ENCODE measurements at places on chromosomes 1 and 21. TPM values are rescaled to one million over a fixed set of nuclear protein-coding genes. Genes with fewer than 3 reads are reported as not detected.

The CRP gene
- total RNA-seq, result not detected

- peak overlapping the region; percentile 81 for H3K4me3 ChIP-seq
- no peaks in the 10 kb centered on the region for H3K27me3 ChIP-seq
- peaks cover 9% of the 10 kb centered on the region for H3K36me3 ChIP-seq
Measured at GRCh38 chr21:39182484-39183271, 573 bp downstream of the PSMG1 start.

The CRYAA gene
- total RNA-seq, result not detected

- no peaks in the 10 kb centered on the region for H3K36me3 ChIP-seq
- peak; percentile 2 for DNase-seq
- no peak overlapping the region for H3K4me3 ChIP-seq
- H3K27ac ChIP-seq, result no peak overlapping the region
- no peaks in the 10 kb centered on the region for H3K27me3 ChIP-seq
- H3K4me1 ChIP-seq, result no peaks in the 10 kb centered on the region
Measured at GRCh38 chr1:103561643-103562395, 9.6 kb upstream of the AMY2B start.

The OR10Z1 gene
- not detected for total RNA-seq

GRCh38 chr1:186511761-186512637 is 51.1 kb upstream of the PDC start:
- H3K27ac ChIP-seq, result no peak overlapping the region
- no peaks in the 10 kb centered on the region for H3K4me1 ChIP-seq
- no peaks in the 10 kb centered on the region for H3K36me3 ChIP-seq
- no peaks in the 10 kb centered on the region for H3K27me3 ChIP-seq
- DNase-seq, result no peak

The AMIGO1 gene
- total RNA-seq, result 2.7 TPM

DNA sequence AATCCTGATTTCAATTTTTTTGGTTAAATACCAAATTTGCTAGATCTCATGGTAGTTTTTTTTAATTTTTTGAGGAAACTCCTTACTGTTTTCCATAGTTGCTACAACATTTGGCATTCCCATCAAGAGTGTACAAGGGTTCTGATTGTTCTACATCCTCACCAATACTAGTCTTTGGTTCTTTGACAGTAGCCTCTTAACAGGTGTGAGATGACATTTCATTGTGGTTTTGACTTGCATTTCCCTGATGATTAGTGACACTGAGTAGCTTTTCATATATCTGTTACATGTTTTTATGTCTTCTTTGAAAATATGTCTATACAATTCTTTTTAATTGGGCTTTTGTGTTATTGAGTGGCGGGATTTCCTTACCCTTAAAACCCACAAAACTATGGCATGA is 20.9 kb upstream of the RGS13 start:
- H3K4me3 ChIP-seq, result no peak overlapping the region
- H3K36me3 ChIP-seq, result no peaks in the 10 kb centered on the region
- no peaks in the 10 kb centered on the region for H3K4me1 ChIP-seq
- no peak overlapping the region for H3K27ac ChIP-seq
- no peak for DNase-seq
- H3K27me3 ChIP-seq, result no peaks in the 10 kb centered on the region

GRCh38 chr1:187987236-187987776 is 1158.6 kb downstream of the PLA2G4A start:
- no peak for DNase-seq
- no peaks in the 10 kb centered on the region for H3K36me3 ChIP-seq
- H3K27ac ChIP-seq, result no peak overlapping the region
- H3K27me3 ChIP-seq, result no peaks in the 10 kb centered on the region

DNA sequence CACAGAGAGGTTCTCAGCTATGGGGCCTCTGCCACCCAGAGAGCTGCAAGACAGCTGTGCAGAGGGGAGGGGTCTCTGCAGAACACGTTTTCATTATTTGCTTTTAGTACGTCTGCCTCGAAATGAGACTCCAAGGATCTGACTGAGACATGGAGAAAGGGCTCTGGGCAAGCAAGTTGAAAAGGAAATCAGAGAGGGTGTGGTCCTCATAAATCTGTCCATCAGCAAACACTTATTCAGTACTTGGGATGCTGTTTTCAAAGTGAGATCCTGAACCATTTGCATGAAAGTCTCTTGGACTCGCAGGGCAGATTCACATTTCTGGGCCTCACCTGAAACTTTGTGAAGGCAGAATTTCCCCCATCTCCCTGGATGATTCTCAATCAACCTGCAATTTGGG is 197.4 kb upstream of the GALNT2 start:
- no peaks in the 10 kb centered on the region for H3K27me3 ChIP-seq
- DNase-seq, result no peak
- no peak overlapping the region for H3K4me3 ChIP-seq
- no peak overlapping the region for H3K27ac ChIP-seq

DNA sequence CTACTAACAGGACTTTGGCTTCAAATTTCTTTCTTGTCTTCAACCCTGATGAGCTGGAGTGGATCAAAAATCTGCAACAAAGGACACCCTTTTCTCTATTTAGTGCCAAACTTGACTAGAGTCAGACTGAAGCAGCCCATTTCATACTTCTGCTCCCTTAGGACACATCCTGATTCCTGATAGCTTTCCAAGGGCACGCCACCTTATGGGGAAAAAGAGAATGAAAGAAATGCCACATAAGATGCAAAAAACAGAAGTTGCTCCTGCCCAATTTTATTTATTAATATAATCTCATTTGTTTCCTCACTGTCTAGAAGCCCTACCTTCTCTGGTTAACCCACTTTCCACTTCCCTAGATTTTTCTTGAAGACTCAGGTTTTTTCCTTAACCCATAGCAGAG is 72.7 kb upstream of the NBPF4 start:
- no peaks in the 10 kb centered on the region for H3K4me1 ChIP-seq
- DNase-seq, result peak; percentile 44
- H3K27me3 ChIP-seq, result 0 out of 2 replicates have a peak, but pooled peaks cover 5% of the 10 kb centered on the region
- H3K36me3 ChIP-seq, result no peaks in the 10 kb centered on the region
- H3K27ac ChIP-seq, result no peak overlapping the region

The FCRL6 gene
- not detected for total RNA-seq

DNA sequence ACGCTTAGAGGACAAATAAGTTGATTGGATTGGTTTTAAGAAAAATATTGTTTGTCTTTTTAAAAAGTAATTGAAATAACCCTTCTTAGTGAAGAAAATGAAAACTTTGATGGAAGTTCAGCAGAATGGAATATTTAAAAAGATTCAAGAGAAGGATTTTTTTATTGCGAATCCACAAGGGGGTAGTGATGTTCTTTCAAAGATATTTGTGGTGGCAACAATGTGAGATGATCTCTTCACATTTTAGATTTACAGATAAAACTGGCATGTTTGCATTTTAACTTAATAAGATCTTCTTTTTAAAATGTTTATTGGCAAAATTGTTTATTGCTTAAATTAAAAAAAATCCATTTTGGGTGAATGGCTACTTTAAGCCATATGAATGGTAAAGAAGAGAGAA is 8.9 kb downstream of the CAMTA1 start:
- H3K4me3 ChIP-seq, result no peak overlapping the region
- peak; percentile 62 for DNase-seq
- no peaks in the 10 kb centered on the region for H3K27me3 ChIP-seq
- peaks cover 16% of the 10 kb centered on the region for H3K4me1 ChIP-seq

DNA sequence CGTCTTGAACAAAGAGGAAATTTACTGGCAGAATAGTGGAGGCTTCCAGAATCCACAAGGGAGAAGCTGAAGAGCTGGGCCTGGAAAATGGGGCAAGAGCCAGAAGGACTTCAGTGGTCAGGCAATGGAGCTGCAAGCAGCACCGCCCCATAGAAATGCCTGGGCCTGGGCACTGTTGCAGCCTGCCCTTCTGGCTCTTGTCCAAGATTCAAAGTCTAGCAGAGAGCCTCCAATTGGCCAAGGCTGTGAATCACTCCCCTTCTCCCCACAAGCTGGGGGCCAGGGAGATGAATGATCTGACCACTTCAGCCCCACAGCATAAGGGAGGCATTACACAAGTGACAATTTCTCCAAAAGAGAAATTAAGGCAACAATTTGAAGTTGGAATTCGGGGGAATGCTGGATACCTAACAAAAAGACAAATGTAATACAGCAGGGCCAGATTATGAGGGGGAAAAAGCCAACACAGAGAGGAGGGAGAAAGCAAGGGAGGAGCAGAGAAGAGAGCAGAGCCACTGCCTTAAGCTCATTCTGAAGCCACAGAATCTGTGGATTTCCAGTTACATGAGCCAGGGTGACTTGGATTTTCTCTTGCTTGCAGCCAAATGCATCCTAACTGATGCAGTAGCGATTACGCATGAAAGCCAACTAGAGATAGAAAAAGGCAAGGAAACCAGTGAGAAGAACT is 80.3 kb downstream of the LRIG2 start:
- no peak overlapping the region for H3K27ac ChIP-seq
- H3K36me3 ChIP-seq, result no peaks in the 10 kb centered on the region
- DNase-seq, result peak; percentile 13

The SYPL2 gene
- 0.13 TPM for total RNA-seq

DNA sequence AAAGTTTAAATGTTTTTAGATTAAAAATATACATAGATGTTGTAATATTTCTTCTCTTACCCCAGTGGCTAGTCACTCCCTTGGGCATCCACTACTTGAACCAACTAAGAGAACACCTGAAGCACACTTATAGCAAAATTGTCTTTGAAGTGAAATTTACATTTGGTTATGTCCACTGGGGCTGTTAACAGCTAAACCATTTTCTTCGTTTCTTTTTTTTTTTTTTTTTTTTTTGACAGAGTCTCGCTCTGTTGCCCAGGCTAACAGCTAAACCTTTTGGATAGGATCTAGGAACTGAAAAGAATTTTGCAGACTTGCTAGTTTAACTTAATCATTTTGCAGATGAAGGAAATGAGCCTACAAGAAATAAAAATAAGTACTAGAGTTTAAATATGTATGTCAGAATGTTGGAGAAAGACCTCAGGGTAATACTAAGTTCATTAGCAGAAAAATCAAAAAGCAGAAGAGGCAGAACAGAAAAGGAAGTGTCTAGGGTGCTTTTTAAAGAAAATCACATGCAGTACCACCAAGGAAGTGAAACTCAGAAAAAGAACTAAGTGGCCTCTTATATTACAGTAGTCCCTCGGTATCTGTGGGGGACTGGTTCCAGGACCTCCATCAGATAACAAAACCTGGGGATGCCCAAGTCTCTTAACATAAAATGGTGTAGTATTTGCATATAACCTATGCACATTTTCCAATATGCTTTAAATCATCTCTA is 11.8 kb downstream of the DRAM2 start:
- H3K27me3 ChIP-seq, result no peaks in the 10 kb centered on the region
- H3K36me3 ChIP-seq, result peaks cover 62% of the 10 kb centered on the region
- no peak overlapping the region for H3K27ac ChIP-seq

DNA sequence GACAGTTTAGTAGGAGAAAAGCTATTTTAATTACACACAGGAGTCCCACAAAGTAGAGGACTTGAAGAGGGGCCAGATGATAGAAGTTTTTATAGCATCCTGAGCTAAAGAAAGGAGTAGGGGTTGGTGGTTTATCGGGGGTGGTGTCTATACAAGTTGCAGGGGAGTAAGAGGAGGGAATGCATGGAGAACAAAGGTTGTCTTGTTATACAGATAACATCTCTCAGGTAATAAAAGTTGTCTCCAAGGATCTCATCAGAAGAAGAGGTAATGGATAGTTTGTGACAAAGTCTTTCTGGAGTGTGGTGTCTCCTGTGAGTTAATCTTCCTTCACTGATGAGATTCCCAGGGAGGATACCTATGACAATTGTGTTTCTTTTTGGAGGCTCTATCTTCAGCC is 23.4 kb upstream of the NUF2 start:
- no peak overlapping the region for H3K4me3 ChIP-seq
- H3K27me3 ChIP-seq, result no peaks in the 10 kb centered on the region
- H3K4me1 ChIP-seq, result no peaks in the 10 kb centered on the region
- H3K27ac ChIP-seq, result no peak overlapping the region

DNA sequence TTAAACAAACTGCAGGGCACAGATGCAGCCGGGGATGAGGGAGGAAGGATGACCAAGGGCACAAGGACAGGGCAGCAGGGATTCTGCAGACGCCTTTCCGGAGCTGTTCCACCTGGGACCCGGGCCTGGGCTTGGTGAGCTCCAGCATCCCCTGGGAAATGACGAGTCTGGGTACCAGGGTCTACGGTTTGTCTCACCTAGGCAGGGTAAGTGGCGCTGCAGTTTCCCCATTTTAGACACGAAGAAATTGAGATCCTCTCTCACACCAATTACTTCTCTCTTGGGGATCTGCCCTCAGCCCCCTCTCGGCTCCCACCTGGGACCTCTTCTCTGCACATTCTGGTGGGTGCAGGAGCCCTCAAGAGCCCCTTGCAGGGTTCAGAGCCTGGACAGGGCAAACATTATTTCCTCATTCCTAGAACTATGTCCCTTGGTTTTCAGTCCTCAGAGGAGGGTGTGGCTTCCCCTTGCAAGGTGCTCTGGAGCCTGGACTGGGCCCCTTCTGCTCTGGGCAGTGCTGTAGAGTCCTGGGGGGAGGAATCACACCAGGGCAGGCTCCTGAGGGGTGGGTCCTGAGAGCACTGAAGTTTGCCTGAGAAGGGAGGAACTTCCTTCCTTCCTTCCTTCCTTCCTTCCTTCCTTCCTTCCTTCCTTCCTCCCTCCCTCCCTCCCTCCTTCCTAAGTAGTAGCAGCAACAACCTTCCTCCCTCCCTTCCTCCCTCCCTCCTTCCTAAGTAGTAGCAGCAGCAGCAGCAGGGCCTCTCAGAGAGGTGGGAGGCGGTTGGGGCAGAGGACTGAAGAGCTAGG is 16.0 kb downstream of the RAP1GAP start:
- H3K4me3 ChIP-seq, result no peak overlapping the region
- H3K36me3 ChIP-seq, result no peaks in the 10 kb centered on the region
- no peak for DNase-seq
- H3K27me3 ChIP-seq, result peaks cover 12% of the 10 kb centered on the region
- H3K27ac ChIP-seq, result no peak overlapping the region
- no peaks in the 10 kb centered on the region for H3K4me1 ChIP-seq

- peak; percentile 62 for DNase-seq
- H3K4me1 ChIP-seq, result no peaks in the 10 kb centered on the region
- H3K27ac ChIP-seq, result no peak overlapping the region
- no peak overlapping the region for H3K4me3 ChIP-seq
- H3K36me3 ChIP-seq, result no peaks in the 10 kb centered on the region
Measured at GRCh38 chr1:23664837-23665795, 26.5 kb upstream of the RPL11 start.

- H3K4me1 ChIP-seq, result peaks cover 7% of the 10 kb centered on the region
- H3K4me3 ChIP-seq, result no peak overlapping the region
- H3K27me3 ChIP-seq, result no peaks in the 10 kb centered on the region
- no peak overlapping the region for H3K27ac ChIP-seq
Measured at GRCh38 chr1:192601567-192601966, 26.0 kb downstream of the RGS1 start.

DNA sequence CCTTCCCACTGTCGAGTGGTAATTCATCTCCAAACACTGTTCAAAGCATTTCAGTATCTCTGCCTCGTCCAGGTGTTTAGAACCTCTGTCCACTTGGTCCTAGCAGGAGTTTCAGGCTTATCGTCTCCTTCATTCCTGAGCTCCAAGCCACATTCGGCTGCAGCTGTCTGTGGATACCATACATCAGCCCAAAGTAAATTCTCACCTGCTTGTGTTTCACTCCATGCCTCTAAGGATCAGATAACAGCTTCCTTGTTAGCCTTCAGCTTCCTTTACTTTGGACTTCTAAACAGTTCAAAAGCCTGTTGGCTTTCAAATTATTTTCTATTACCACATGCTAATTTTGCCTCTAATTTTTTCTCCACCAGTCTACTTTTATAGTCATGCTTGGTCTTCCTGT is 219.0 kb upstream of the L1TD1 start:
- DNase-seq, result no peak
- H3K27ac ChIP-seq, result no peak overlapping the region
- no peak overlapping the region for H3K4me3 ChIP-seq
- no peaks in the 10 kb centered on the region for H3K36me3 ChIP-seq
- no peaks in the 10 kb centered on the region for H3K27me3 ChIP-seq

The IGFN1 gene
- total RNA-seq, result not detected

Data from GM23248 (cell line).